ENCODE measurements at places on chromosomes 16 and 17.

- no peak for DNase-seq
These were observed 12.1 kb upstream of the CHP2 start for GRCh38 chr16:23742766-23743165.

DNA sequence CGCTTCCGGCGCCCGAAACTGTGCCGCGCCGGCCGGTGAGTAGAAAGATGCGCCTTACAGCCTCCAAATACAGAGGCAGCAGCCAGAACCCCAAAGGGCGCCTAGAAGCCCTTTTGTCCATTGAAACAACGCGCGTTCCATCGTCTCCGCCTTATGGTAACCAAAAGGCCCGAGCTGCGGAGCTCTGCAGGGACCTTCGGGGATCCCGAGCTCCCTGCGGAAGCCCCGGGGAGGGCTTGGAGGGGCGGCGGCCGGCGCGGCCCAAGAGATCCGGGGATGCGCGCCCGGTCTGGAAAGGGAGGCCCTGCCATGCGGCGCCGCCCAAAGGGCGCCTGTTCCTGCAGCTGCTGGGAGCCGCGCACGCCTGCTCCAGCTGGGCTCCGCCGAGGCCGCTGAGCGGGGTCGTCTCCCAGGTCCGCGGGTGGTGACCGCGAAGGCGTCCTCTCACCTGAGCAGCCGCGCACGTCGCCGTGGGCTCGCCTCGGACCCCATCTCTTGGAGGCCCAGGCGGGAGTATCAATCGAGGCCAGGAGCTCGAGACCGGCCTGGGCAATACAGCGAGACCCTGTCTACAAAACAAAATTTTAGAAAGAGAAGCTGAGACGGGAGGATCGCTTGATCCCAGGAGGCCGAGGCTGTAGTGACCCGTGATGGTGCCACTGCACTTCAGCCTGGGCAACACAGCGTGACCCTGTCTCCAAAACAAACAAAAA, 742 bp upstream of the FBXO31 start:
- DNase-seq, result no peak

GRCh38 chr17:31653691-31654090, 205.4 kb downstream of the COPRS start:
- no peak for DNase-seq

DNA sequence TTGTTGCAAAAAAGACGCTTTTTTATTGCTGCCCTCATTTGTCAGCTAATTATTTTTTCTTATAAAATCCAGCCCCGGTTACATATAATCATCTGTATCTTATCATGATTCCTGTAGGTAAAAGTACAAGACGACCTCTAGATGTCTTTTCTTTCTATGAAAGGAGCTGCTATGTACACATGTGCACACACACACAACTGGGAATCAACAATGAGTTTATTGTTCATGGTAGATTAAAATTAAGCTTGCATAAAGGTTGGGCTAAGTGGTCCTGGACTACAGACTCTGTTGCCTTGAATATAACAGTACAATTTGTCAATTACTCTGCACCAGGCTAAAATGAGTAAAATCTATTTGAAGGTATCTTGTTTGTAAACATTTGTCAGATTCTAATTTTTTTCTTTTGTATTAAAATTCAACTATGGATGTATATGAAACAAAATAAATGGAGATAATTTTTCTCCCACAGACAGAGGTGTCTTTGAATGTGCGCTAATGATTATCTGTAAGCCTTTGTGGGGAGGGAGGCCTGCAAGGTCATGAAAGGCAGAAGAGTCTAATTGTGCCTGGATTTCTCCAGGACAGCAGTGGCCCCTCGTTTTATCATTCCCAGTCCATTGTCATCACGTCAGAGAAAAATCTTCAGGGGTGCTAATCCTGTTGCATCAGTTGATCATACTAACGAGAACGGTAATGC, 13.4 kb downstream of the C17orf58 start:
- no peak for DNase-seq

Measured in NCI-H1105 (cell line).